ENCODE measurements at places on chromosomes 5 and 9. TPM values are rescaled to one million over a fixed set of nuclear protein-coding genes. Genes with fewer than 3 reads are reported as not detected.

The LAMC3 gene
- total RNA-seq = 1.1 TPM

The PPP2R2B gene
- total RNA-seq = not detected

The TSSK1B gene
- total RNA-seq = not detected

The INSL4 gene
- 19.2 TPM for total RNA-seq

The RANBP6 gene
- 17.6 TPM for total RNA-seq

All from A549 treated with DMSO at 1 μM for 4 hours (cell line).